RKO (cell line): ENCODE measurements at places on chromosomes 11 and 22.

DNA sequence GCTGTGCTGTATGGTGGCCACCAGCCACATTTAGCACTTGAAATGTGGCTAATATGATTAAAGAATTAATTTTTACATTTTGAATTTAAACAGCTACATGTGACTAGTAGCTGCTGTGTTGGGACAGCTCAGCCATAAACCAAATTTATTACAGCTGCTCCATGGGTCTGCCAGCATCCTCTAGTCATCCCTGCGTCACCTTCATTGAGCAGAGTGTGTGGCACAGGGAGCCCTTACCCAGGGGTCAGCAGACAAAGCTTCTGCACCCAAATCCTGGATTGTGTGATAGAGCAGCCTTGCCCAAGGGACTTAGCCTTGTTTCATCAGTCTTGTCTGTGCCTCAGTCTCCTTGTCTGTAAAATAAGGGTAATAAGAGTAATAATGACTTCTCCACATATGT lies 19.4 kb upstream of the ACCSL start:
- DNase-seq = no peak

DNA sequence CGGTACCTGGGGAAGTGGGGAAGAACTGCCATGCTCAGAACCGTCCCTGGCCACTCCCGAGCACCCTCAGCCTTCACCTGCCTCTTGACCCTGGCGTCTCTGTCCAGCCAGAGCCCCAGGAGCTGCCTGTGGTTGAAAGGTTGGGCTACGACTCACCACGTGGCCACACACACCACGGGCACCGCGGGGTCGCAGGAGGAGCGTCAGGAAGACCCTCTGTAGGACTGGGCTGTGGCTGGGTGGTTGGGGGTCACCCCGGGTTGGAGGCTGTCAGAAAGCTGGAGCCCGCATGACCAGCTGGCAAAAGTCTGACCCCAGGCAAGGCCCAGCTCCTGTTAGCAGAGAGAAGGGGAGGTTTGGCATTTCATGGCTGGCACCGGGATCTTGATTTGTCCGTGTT lies 11.5 kb downstream of the KRTAP5-5 start:
- no peak for DNase-seq

DNA sequence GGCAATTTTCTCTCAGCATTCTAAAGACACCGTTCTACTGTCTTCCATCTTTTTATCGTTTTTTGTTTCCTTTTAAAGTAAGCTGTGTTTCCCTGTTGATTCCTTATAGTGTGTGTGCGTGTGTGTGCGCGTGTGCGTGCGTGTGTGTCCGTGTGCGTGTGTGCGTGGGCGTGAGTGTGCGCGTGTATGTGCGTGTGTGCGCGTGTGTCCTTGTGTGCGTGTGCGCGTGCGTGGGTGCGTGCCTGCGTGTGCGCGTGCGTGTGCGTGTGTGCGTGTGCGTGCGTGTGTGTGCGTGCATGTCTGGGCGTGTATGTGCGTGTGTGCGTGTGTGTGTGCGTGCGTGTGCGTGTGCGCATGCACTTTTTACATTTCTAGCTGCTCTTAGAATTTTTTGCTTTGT lies 1033.7 kb downstream of the BRD1 start:
- DNase-seq = no peak

DNA sequence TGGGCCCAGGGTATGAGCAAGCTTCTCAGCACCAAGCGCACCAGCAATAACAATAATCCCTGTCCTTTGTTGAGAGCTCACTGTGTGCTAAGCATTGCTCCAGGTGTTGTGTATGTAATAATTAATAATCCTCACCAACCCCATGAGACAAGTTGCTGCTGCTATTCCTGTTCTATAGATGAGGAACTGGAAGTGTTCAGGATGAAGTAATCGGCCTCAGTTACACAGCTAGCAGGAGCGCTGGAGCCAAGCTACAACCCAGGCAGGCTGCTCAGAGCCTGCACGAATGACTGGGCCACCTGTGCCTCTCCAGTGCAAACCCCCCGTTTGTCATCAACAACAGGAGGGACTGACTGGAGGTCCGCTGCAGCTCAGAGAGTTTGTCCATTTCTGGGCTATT lies 35.2 kb upstream of the CECR2 start:
- DNase-seq = no peak

DNA sequence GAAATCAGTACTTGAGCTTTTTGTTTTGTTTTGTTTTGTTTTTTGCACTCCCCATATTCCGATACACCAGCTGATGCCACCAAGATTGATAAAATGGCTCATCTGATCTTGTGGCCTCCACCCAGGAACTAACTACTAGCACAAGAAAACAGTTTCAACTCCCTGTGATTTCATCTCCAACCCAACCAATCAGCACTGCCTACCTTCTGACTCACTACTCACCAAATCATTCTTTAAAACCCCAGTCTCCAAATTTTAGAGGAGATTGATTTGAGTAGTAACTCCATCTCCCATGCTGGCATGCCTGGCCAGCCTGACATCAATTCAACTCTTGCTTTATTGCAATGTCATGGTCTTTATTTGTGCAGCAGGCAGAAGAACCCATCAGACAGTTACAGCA lies 16.1 kb upstream of the CRTAM start:
- no peak for DNase-seq

GRCh38 chr11:111836162-111836561 lies 35.2 kb downstream of the ALG9 start:
- DNase-seq = no peak

- no peak for DNase-seq
Measured at GRCh38 chr11:8830641-8831040, 80.3 kb upstream of the AKIP1 start.
